ENCODE measurements at places on chromosomes 12 and 14.
A peak's percentile ranks its signal among the peaks of the same experiment; 100 is the strongest.

- DNase-seq: no peak
These were observed 83.5 kb downstream of the CAND1 start for GRCh38 chr12:67352682-67353081.

DNA sequence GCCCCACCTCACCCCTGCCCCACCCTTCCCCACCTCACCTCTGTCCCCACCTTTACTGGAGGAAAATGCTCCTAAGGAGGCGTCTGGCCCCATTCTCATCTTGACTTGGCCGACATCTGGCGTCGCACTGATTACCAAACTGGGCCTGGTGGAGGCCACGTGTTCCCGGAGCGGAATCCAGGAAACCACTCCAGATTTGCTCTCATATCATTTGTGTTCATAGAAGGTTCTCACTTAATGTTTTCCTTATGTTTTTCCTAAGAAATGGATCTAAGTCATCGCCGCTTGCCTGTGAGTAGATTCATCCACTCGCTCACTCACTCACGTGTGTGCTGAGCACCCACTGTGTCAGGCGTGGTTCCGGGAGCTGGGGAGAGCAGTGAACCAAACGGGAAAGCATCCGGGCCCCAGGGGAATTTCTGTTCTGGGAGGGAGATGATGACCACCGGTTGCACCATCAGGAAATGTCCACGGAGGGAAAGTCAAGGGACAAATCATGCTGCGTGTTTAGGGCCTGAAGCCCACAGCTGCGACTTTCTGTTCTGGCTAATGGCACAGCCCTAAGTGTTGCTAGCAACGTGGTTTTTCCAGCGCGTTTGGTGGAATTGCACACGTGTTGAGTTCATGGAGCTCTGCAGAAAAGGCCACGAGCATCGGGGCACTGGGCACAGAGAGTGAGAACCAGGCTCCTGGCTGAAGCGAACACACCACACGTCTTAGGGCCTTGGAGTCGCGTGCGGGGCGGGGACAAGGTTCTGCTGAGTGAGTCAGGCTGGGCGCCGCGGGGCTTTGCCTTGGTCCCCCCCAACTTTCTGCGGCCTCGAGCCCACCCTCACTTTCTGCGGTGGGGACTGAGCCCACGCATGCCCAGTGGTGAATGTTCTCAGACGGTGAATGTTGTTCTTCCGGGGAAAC lies 57.7 kb downstream of the ADGRD1 start:
- DNase-seq: no peak

GRCh38 chr14:32399920-32400319 lies 70.8 kb downstream of the AKAP6 start:
- no peak for DNase-seq

DNA sequence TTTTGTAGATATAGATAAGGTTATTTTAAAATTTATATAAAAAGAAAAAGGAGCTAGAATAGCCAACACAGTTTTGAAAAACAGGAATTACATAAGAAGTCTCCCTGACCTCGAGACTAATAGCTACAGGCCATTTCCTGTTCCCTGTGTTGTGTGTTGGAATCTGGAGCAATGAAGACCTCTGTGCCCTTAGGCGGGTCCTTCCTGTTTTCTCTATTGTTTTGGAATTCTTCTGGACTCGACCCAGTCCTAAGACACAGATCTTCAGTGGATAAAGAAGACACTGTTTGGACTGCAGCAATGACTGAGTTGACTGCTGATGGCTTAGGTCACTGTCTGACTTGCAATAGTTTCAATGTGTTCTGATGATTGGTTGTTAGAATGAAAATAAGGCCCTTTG lies 26.2 kb downstream of the SNRPF start:
- no peak for DNase-seq

DNA sequence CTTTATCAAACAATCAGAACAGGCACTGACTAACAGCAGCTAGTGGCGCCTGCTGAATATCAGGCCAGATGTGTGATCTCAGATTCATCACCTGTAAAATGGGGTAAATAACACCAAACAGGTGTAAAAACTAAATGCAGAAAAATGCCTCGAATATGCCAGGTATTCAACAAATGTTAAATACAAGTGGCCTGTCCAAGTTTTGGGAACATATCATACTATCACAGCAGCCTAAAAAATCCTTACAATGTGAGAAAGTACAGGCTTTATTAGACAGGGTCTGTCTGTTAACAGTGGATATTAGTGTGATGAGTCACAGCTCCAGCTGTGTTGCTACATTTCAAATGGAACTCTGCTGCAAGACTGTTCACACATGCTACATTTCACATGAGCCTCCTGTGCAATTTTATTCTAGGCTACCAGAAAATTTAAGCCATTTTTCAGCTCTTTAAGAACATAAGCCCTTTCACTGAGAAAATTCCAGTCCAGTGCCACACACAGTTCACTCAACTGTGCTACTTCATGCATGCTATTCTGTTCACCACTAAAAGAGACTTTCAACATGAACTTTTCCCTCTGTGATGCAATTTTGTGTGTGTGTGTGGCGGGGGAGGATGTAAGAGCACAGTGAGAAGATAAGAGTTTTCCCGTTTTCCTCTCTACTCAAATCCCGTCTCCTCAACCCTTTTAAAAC lies 56.7 kb downstream of the MSRB3 start:
- no peak for DNase-seq

GRCh38 chr12:103540319-103540718 lies 44.6 kb upstream of the C12orf42 start:
- no peak for DNase-seq

DNA sequence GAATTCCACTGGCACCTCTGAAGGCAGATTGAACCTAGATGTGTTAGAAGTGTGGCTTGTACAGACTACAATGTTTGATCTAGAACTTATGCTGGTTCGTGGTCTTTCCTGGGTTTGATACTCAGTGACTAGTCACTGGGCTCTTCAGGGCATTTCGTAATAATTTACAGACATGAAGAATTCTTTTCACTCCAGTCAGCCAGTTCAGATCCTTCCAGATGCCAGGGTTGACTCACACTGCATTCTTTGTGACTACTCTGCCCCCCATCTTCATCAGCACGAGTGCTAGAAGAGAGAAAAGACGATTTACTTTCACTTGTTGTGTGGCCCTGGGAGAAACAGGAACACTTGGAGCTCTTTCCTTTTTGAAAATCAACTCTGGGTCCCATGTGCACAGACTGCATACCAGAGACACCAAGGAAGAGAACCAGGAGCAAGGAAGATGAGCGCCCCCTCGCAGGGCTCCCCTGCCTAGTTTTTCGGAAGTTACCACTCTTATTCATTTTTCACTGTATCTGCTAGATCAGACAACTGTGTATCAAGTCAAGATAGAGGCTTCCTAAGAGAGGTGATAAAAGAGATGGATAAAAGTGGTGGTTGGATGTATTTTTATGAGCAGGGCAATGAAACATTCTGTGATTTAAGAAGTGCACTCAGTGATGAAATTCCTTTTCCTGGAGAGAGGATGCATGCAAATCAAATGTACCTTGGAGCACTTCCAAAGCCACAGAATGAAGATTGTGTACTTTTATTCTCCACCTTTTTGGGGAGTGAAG lies 33.5 kb upstream of the EVL start:
- no peak for DNase-seq

DNA sequence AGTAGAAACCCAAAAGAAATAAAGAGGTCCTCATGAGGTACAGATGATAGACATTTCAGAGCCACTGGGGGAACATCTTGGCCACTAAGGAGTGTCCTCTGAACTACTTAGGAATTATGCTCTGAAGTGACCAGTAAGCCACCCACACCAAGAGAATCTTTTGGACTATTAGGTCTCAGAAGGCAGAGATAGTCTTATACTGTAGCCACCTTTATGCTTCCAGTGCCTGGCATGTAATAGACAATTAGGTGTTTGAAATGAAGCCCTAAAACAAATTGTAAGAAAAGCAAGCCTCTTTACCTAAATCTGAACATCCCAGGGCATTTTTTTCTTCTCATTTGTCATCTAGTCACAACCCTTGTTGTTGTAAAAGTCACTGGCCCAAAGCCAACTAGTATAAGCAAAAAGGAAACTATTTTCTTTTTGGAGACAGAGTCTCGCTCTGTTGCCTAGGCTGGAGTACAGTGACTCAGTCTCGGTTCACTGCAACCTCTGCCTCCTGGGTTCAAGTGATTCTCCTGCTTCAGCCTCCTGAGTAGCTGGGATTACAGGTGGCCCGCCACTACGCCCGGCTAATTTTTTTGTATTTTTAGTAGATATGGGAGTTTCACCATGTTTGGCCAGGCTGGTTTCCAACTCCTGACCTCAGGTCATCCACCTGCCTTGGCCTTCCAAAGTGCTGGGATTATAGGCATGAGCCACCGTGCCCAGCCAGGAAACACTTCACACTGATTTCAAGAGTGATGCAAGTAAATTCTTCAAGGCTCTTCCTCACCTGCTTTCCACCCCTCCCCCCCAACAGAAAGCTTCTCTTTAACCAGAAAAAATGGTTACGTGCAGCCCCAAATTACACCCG lies 11.1 kb downstream of the PLEKHA5 start:
- no peak for DNase-seq

DNA sequence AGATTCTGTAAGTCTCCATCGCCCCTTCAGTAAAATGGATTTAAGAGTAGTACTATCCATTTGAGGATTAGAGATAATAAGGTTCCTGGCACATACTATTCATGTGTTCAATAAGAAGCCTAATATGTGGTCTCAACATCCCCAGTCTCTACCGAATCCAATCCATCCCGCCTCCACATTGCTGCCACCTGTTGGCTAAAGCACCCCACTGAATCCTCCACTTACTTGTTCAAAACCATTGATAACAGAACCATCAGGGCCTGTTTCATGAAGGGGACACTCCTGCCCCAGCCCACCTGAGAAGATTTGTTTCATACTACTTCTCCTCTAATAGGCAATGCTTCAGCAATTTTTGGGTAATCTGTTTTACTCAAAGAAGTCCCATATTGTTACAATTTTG lies 147.5 kb downstream of the SLC2A13 start:
- DNase-seq: peak; percentile 14

DNA sequence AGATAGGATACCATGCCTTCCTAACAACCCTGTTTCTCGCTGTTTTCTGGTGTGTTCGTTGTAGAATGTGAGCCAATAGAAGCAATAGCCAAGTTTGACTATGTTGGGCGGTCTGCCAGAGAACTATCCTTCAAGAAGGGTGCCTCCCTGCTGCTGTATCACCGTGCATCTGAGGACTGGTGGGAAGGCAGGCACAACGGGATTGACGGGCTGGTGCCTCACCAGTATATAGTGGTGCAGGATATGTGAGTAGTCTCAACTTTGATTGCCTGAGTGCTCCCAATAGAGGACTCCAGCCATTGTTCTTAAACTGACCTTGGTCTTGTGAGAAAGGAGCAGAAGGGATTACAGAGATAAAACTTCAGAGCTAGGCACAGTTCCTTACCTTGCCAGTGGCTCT lies 96.2 kb downstream of the KICS2 start:
- no peak for DNase-seq

GRCh38 chr12:108820707-108821406 lies 36.5 kb downstream of the SSH1 start:
- no peak for DNase-seq

GRCh38 chr12:2454601-2455177 lies 340.1 kb upstream of the FKBP4 start:
- DNase-seq: no peak

DNA sequence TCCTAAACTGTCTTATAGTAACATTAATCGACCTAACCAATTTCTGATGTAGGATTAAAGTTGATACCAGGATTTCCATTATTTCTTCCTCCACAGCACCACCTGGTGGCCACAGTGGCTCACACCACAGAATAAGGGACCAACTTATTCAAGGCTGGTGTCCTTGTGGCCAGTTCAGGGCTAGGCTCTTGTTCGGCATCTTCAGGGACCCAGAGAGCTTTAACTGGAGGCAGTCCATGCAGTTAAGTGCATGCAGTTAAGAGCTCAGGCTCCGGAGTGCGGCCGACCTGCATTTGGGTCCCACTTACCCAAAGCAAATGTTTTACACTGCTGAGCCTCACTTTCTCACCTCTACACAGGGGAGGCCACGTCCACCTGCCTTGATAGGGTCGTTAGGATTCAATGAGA lies 42.0 kb upstream of the GPR68 start:
- peak; percentile 90 for DNase-seq

GRCh38 chr14:53456931-53457330 lies 303.8 kb upstream of the DDHD1 start:
- DNase-seq: no peak

DNA sequence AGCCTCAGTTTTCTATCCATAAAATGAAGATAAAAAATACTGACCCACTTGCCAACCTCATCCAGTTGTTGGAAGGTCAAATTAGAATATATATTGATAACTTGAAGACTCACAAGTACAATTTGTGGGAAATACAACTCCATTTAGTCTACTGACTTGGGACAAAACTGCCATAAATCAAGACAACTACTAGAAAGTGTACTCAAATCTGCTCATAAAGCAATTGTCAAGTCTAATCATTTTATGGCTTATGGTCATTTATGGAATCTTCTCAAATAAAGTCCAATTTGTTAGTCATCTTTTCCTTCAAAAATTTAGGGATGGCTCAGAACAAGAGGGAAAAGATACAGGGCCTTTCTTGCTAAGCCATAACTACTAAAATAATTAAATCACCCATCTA lies 7.0 kb downstream of the BTG1 start:
- no peak for DNase-seq

GRCh38 chr14:70498191-70498590 lies 36.6 kb downstream of the ADAM20 start:
- no peak for DNase-seq

DNA sequence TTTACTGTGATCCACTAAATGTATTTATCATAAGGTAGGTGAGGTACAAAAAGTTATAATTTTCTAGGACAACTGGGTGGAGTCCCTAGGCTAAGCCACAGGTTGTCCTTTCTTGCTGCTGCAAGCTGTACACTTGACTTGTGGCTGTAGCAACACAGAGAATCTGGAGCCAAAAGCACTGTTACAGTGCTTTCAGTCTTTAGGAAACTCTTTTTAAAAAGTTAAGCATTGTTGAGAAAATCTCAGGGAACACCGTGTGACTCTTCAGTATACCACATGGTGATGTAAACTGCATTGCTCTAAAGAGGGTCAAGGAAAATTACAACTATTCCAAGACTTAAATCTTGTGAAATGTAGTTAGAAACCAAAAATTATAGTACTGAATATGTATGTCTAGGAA lies 11.4 kb downstream of the SLC15A5 start:
- no peak for DNase-seq

DNA sequence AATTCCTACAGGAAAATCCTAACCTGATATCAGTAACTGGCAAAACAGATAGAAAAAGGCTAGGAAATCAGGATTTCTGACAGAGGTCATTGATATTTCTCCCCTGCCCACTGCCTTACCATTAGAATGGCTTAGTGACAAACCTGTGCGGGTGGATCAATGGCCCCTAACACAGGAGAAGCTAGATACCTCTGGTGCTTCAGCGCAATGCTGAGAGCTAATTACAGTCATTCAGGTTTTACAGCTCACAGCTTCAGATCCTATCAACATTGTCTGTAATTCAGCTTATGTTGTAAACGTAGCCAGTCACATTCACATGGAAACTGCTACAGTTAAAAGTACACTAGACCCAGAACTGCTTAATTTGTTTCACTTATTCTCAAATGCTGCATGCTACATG lies 17.4 kb upstream of the SLC10A1 start:
- no peak for DNase-seq

DNA sequence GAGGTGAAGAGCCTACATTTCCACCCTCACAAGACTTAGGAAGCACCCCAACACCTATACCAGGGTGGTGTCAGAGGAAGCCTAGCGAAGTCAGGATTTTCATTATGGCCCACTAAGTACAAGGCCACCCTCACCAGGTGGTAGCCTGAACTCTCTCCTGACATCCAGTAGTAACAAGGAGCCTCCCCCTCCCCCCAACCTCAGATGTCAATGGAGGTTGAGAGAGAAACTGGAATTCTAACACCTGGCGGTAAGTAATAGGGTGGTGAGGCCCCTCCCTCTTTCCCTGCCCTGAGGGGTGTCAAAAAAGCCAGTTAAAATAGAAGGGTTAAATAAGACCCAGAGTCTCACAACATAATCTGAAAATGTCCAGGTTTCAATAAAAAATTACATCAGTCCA lies 37.6 kb downstream of the SINHCAF start:
- no peak for DNase-seq

Data from activated CD8-positive, alpha-beta T cell treated with anti-CD3 and anti-CD28 coated beads for 36 hours (primary cell).